ENCODE measurements at places on chromosomes 12 and 14.
A peak's percentile ranks its signal among the peaks of the same experiment; 100 is the strongest.

GRCh38 chr14:102610968-102611811 lies 18.7 kb downstream of the RCOR1 start:
- DNase-seq: no peak

DNA sequence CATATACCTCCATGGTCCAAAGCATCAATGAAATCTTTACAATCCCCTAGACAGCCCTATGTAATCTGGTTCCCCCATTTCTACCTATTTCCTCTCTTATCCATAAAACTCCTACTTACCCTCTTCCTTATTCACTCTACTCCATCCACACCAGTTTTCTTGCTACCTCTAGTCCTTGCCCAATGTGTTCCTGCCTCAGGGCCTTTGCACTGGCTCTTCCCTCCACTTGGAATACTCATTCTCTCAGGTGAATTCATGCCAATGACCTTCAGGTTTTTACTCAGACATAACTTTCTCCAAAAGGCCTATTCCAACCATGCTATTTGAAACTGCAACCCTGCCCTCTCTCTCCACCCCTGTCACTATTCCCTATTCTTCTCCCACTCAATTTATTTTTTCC lies 138.7 kb upstream of the KRR1 start:
- no peak for DNase-seq

- DNase-seq: no peak
These were observed 3.8 kb downstream of the BCDIN3D start for GRCh38 chr12:49838973-49839633.

- DNase-seq: no peak
These were observed 135.4 kb upstream of the CLEC14A start for GRCh38 chr14:38391334-38391733.

GRCh38 chr12:92690601-92691000 lies 12.2 kb upstream of the PLEKHG7 start:
- no peak for DNase-seq

DNA sequence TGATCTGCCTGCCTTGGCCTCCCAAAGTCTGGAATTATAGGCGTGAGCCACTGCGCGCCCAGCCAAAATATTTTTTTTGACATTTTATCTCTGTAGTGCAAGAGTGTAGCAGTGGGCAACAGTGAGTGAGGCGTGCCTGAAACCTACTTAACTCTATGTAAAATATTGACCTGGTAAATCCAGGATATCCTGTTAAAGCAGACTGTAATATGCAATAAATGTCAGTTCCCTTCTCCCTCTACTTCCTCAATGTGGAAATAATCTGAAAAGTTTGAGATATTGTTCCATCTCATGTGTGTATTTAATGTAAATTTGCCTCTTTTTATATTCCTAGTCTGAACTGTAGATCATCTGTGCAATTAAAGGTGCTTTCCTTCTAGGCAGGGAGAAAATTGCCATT lies 9.5 kb upstream of the CDK17 start:
- no peak for DNase-seq

DNA sequence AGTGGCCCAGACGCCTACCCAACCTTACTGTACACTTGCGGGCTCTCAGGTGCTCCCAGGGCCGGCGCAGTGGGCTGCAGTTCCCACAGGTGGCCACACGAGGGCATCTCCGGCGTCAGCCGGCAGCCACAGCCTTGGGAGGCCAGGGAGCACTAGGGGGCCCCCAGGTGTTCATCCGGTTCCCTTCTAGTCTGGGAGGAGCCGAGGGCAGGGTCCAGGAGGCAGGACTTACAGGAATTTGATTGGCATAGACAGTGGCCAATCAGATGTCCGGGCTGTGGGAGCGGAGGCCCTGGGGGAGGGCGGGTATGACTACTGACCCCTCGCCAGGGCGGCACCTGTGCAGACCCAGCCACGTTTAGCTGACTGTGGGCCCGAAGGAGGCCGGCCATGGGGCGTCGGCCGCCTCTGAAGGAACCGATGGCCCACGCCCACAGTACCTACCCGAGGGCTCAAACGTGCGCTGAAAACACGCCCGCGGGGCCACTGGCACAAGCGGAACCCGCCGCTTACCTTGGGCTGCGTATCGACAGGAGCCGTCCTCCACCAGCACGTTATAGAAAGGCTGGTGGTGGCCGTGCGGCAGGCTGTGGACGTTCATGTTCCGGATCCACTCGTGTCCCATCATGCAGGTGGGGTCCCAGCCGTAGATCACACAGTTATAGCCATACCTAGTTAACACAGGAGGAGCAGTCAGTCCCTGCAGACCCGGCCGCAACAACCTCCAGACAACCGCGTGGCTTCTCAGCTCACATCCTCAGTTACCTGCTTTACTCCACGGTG lies 34.8 kb downstream of the FBXO21 start:
- DNase-seq: peak; percentile 85

DNA sequence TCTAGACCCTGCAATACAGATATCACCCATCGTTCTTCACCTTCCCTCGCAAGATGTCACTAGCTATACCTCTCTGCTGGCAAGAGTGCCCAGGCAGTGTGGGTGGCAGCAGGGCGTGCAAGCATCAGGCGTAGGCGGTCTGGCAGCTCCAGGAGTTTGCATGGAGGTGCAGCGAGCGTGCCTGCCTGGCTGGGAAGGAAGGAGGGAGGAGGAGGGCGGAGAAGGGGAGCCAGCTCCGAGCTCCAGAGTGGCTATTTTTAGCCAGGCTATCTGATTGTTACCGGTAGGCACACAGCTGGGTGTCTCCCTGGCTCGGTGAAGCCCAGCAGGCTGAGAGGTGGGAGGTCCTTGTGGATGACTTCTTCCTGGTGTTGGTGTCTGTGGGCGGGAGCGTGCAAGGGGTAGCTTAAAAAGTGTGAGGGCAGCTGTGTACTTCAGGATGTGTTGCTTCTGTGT lies 6.2 kb downstream of the FOXJ2 start:
- peak; percentile 28 for DNase-seq

DNA sequence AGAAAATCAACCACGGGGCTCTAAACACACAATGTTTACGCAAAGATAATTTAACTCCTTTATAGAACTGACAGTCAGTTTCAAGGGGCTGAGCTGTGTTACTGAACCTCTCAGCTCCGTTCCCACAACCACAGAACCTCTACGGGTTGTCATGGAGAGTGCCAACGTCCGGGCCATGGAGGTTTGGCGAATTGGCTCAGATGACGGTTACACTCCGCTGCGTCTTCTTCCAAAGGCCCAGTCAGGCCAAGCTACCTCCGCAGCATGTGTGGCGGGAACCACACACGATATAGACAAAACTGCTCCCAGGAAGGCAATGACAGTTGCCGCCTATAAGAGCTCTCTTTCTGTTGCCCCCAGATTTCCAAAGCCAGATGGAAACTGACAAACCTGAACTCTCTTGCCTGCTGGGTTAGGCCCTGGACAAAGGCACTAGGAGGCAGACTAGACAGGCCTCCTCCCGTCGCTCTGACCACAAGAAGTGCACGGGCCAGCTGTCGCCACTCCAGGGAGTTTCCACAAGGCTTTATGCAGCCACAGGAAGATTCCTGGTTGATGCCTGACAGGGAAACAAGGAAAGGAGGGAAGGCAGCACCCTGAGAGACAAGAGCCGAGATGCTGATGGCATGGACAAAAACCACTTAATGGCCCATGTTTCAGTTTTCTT lies 30.3 kb downstream of the CCDC88C start:
- no peak for DNase-seq

DNA sequence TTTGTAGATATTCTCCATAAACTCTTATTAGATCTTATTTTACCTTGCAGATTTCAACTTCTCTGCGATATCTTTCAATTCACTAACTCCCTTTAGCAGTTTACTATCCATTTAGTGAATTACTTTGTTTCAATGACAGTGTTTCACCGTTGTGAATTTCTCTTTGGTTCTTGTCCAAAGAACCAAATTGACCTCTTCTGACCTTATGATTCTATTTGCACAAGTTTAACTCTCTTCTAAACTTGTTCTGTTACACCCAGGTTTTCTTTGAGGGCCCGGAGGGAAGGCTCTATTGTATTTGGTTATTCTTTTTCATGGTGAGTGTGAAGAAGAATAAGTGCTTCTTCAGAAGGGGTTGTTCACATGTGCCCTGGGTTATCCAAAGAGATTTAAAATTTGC lies 186.7 kb downstream of the MON2 start:
- no peak for DNase-seq

GRCh38 chr12:103333676-103334075 lies 162.1 kb downstream of the C12orf42 start:
- no peak for DNase-seq

- peak; percentile 69 for DNase-seq
These were observed 117.5 kb downstream of the DACT1 start for GRCh38 chr14:58755031-58755925.

- DNase-seq: no peak
These were observed 30.2 kb downstream of the RIC8B start for GRCh38 chr12:106804668-106805067.

All from SHP77 treated with DMSO at 0.1 percent for 48 hours (cell line).